ENCODE measurements at places on chromosomes 5 and 9.

DNA sequence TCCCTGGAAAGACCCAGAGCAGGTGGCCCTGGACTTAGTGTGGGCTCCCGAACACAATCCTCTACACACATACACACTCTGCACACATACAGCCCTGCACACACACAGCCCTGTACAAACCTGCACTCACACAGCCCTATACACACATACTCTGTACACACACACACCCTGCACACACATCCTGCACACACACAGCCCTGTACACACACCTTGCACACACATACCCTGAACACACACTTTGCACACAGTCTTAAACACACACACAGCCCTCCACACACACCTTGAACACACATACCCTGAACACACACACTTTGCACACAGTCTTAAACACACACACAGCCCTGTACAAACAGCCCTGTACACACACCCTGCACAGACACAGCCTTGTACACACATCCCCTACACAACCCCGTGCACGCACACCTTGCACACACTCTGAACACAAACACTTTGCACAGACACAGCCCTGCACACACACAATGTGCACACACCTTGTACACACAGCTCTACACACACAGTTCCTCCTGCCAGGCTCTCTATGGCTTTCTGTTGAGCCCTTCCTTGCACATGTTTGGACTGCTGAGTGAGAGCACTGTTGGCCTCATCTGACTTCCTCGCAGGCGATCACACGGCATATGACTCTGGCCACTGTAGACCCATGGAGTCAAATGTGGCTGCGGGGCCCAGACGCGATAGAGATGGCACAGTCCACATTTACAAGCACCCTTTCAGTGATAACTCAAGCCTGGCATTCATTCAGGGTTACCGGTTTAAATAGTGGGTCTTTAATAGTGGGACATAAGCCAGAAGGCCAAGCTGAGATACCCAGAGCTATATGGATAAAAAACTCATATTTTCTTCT lies 245.7 kb upstream of the IRX1 start:
- DNase-seq, result no peak

DNA sequence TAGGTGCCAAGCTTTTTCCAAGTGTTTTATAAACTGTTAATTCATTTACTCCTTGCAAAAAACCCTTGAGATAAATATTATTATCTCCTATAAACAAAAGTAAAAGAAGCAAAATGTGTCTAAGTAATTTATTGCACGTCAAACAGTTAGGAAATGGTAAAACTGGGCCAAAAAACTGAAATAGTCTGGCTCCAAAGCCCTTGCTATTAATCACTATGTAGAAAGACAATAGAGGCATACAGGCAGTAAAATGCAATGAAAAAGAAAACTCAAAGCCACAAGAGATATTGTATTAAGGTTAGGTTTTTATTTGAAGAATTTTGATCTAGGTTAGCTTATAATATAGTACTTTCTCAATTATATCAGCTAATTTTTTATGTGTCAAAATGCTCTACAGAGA lies 457.7 kb downstream of the ANXA1 start:
- DNase-seq, result no peak

- DNase-seq, result no peak
Measured at GRCh38 chr5:92402956-92403702, 1020.0 kb upstream of the ARRDC3 start.

GRCh38 chr5:12659686-12660085 lies 755.4 kb upstream of the CTNND2 start:
- DNase-seq, result no peak

DNA sequence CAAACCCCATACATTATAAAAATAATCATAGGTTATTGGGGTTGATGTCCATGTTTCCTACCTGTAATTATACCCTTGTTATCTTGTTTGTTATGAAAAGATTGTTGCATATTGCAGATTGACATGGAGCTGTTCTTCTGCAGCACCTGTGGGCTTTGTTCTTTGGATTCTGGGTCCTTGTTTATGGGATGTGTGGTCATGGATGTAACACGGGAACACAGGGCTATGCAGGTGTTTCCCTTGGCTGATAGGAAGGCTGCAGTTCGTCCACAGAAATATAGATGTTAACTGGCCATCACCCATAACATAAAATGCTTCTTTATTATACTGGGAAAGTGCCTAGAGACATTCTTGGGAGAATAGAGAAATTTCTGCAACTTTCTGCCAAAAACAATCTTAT lies 77.9 kb downstream of the FBXL7 start:
- no peak for DNase-seq

DNA sequence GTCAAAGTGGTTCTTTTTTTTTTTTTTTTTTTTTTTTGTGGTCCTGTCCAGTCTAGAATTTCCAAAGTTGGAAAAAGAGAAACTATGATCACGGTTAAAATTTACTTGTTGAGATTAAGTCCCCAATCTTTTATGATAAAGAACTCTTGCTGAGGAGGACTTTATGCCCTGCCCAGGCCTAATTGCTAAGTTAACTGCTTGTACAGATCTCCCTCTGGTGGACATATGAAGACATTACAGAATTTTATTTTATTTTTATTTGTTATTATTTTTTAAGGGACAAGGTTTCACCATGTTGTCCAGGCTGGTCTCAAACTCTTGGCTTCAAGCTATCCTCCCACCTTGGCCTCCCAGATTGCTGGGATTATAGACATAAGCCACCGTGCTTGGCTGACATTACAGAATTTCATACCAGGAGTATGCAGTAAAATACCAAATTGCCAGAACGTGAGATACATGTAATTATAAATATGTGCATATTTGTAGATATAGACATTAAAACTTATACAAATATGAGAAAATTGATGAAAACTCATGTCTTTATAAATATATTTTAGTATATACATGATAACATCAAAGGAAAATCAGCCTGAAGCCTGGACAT lies 91.2 kb downstream of the RFK start:
- no peak for DNase-seq

DNA sequence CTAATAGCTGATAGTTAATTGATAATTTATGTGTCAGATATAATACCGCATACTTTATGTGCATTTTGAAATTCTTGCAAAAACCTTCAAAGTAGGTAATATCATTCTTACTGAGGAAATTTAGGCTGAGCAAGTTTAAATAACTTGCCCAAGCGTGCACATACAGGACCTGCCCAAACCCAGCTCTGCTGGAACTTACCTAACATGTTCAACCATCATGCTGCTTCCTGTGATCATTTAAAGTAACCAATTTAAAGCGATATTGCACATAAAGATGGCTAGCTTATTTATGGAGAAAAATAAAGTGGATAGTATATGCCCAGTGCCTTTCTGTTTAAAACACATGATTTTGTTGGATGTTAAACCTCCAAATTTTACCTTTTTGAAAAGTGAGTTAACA lies 4.3 kb downstream of the FAM174A start:
- no peak for DNase-seq

- no peak for DNase-seq
Measured at GRCh38 chr9:69276775-69277174, 48.2 kb upstream of the ENTREP1 start.

DNA sequence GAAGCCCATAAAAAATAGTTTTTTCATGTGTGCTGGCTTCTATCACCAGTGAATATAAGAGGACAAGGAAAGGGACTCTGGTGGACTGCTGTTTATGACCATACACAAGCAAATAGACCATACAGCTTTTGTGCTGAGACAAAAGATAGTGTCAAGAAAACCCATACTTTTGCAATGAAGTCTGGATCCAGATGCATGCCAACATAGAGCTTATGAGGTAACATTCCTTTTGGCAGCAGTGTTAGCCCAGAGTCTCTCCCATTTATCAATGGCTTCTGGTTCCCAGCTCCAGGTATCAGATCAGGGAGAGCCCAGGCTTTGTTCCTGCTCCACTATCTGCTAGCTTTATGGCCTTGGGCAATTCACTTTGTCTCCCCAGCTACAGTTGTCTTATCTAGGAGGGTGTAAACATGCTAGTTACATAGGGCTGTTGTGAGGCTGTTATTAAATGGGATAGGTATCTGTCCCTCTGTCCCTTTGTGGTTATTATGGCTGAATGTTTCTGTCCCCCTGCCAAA lies 55.6 kb downstream of the CCDC192 start:
- DNase-seq, result no peak

DNA sequence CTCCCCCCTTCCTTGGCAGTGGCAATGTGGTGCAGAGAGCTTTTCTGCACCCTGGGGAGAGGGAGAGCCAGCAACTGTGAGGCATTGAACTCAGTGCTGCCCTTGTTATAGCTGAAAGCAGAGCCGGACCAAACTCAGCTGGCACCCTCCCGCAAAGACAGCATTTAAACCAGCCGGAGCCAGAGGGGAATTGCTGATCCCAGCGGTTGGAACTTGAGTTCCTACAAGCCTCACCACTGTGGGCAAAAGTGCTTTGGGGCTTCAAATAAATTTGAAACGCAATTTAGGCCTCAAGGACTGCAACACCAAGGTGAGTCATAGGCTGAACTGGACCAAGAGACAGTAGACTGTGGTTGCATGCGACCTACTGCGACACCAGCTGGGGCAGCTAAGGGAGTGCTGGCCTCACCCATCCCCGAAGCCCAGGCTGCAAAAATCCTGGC lies 207.6 kb upstream of the CDKN2B start:
- DNase-seq, result no peak

DNA sequence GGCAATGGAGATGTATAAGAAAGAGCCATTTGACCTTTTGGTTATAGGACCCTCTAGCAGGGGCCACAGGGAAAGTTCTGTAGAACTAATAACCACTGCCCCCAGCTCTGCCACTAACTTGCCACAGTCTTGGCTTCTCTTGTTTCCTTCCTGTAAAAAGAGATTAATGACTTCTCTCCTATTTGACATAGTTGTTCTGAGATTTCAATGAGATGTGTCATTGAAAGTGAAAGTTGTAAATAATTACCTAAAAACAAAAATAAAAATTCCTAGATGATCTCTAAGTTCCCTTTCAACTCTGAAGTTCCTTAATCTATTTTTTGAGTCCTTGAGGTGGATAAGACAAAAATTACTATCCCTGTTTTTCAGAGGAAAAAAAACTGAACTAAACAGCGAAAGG lies 1.4 kb upstream of the KIF12 start:
- no peak for DNase-seq

DNA sequence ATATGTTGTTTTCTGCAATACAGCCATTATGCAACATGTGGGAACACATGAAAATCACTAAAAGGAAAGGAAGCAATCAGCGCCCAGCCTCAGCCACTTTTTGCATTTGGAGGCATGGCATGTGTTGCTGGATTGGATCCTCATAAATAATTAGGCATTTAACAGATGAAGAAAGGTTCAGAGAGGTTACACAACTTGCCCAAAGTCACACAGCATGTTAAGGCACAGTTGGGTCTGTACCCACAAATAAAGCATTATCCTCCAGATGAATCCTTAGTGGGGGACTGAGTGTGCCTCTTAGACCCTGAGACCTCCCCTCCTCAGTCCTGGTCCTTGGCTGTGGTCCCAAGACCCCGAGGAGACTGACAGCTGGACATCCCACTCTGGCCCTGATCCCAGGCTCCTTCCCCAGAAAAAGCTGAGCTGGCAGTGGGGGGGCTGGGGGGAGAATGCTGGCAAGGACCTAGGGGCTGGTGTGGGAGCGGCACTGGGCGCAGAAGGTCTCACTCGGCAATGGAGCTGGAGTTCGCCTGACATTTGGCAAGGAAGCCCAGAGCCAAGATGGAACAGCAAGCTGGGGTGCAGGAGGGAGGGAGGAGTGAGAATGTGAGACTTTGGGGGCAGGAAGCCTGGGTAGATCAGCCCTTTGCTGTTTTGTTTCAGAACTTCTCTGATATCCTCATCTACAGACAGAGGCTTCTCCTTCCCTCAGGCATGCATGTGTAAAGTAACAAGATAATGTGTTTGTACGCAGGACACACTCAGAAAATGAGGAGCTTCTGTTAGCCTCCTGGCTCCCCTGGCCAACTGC lies 6.9 kb upstream of the AKNA start:
- no peak for DNase-seq

- DNase-seq, result no peak
Measured at GRCh38 chr5:3598769-3599211, 3.2 kb downstream of the IRX1 start.

DNA sequence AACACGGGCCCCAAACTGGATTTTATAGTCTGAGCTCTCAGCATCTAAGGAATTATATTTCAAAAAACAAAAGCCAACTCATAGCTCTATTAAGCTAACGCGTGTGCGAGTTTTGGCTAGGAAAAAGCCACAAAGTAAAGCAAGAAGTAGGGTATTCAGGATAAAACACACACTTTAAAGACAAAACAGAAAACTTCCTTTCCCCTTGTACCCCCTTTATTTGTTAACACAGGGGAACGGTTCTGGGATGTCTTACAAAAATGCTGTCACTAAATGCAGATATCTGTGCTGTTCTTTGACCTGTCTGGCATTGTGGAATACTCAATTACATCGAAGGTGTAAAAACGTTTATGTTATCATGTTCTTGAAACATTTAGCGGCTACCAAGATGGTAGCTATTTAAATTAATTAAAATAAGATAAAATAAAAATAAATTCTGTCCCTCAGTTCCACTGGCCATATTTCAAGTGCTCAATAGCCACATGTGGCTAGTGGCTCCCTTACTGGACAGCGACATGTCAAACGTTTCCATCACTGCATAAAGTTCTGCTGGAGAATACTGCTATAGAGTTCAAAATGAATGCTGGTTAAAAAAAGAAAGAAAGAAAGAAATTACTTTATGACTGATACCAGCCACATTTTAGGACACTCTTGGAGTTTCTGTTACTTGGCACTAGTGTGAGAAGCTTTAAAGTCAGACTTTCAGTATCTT lies 7.2 kb upstream of the MEF2C start:
- DNase-seq, result no peak

Data from NCI-H1417 treated with DMSO at 0.1 percent for 48 hours (cell line).